ENCODE measurements at places on chromosomes 4 and X. TPM values are rescaled to one million over a fixed set of nuclear protein-coding genes. Genes with fewer than 3 reads are reported as not detected.
A peak's percentile ranks its signal among the peaks of the same experiment; 100 is the strongest.

- H3K27ac ChIP-seq: no peak overlapping the region
- no peaks in the 10 kb centered on the region for H3K27me3 ChIP-seq
- DNase-seq: no peak
- H3K4me3 ChIP-seq: no peak overlapping the region
Measured at GRCh38 chrX:105052926-105053325, 167.6 kb downstream of the TEX13A start.

DNA sequence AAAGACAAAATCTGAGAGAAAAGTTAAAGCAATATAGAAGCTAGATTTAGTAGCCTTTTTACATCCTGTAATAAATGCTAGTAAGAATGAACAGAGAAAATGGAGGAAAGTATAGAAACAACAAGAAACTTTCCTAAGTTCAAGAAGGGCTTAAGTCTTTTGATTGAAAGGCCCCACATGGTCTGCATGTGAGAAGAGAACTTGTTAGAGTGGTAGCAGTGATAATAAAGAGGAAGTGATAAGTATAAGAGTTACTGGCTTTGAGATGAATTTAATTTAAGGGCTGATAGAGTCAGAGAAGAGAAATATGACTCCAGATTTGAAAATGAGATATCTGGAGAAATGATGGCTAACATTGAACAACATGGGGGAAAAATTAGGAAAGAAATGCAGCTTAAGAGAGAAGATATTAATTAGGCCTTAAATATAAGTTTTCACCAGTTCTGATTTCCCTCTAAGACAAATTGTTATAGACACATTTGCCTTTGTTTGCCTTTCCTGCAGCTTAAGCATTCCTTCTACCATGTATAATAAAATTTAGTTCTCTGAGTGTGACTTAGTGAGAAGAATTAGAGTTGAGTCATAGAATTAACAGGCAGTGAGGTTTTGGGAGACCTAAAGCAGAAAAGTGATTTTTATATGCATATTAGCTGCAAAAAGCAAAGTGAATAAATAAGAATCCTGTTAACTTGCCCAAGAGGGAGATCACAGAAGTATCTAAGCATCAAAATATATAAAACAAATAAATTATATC lies 18.4 kb downstream of the ZFX start:
- peaks cover 31% of the 10 kb centered on the region for H3K4me1 ChIP-seq
- H3K27ac ChIP-seq: peak overlapping the region; percentile 61
- H3K27me3 ChIP-seq: no peaks in the 10 kb centered on the region
- no peak overlapping the region for H3K4me3 ChIP-seq

GRCh38 chr4:52910115-52910514 lies 48.0 kb downstream of the RASL11B start:
- no peaks in the 10 kb centered on the region for H3K4me1 ChIP-seq
- no peak overlapping the region for H3K27ac ChIP-seq
- H3K4me3 ChIP-seq: no peak overlapping the region
- no peak for DNase-seq

- no peaks in the 10 kb centered on the region for H3K36me3 ChIP-seq
- H3K4me1 ChIP-seq: no peaks in the 10 kb centered on the region
- no peaks in the 10 kb centered on the region for H3K27me3 ChIP-seq
- H3K27ac ChIP-seq: no peak overlapping the region
- H3K4me3 ChIP-seq: no peak overlapping the region
Measured at GRCh38 chrX:30282527-30282926, 26.7 kb downstream of the NR0B1 start.

GRCh38 chr4:182770259-182770995 lies 146.8 kb downstream of the DCTD start:
- no peaks in the 10 kb centered on the region for H3K27me3 ChIP-seq
- no peaks in the 10 kb centered on the region for H3K4me1 ChIP-seq
- no peak overlapping the region for H3K27ac ChIP-seq
- no peaks in the 10 kb centered on the region for H3K36me3 ChIP-seq
- no peak for DNase-seq

GRCh38 chr4:128715616-128716015 lies 93.9 kb upstream of the JADE1 start:
- H3K36me3 ChIP-seq: no peaks in the 10 kb centered on the region
- H3K27ac ChIP-seq: no peak overlapping the region
- H3K4me1 ChIP-seq: no peaks in the 10 kb centered on the region

- no peaks in the 10 kb centered on the region for H3K27me3 ChIP-seq
- DNase-seq: no peak
- H3K27ac ChIP-seq: no peak overlapping the region
- H3K4me1 ChIP-seq: peaks cover 25% of the 10 kb centered on the region
Measured at GRCh38 chr4:11038926-11039325, 354.4 kb upstream of the CLNK start.

DNA sequence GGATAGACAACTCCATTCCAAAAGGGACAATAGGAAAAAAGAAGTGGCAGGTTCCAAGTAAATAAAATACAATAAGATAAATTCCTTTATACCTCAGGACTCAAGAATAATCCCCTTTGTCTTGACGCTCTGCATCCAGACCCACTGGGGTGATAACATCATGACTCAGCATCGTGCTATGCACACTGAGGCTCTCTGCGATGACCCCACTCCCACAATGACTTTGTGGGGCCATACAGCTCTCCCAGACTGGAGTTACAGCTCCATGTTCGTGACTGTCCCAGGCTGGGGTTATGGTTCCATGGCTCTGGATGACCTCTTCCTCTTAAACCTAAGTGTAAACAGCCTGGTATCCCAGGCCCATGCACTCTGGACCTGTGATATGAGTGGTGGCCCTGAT lies 254.5 kb upstream of the ADGRL3 start:
- no peak overlapping the region for H3K4me3 ChIP-seq
- H3K36me3 ChIP-seq: no peaks in the 10 kb centered on the region
- DNase-seq: no peak
- H3K4me1 ChIP-seq: no peaks in the 10 kb centered on the region

DNA sequence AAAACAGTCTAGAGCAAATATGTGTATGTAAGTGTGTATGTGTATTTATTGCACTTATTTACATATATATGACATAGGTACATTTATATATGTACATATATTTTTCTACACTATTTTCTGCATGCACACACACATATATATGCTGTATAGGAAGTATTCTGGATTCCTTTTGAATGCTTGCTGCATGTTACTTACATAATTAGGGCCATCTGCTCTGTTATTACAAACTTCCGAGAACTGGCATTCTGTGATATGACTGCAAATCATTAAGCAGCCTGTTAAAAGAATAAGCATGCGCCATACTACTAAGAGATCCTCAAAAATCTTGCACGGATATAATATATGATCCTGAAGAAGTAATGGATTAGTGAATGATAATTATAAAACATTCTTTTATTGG lies 1157.6 kb upstream of the TENM3 start:
- no peak for DNase-seq
- H3K4me3 ChIP-seq: no peak overlapping the region
- no peaks in the 10 kb centered on the region for H3K36me3 ChIP-seq
- H3K27me3 ChIP-seq: no peaks in the 10 kb centered on the region

DNA sequence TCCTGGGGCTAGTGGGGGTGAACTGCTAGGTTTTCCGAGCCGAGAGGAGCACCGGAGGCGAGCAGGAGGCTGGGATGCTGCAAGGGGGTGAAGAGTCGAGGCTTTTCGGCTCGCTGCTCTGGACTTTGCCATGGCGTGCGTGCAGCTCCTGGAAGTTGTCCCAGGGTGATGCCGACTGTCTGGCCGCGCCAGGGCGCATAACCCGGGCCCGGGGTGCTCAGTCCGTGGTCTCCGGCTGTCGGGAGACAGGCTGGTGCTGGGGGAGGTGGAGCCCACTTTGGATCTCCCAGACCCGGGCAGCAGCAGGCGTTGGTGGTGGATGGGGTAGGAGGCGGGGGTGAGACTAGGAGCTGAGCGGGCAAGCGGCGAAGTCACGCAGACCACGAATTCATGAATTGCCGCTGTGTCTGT lies 793 bp downstream of the GRIA3 start:
- H3K4me1 ChIP-seq: no peaks in the 10 kb centered on the region
- no peak for DNase-seq
- H3K36me3 ChIP-seq: no peaks in the 10 kb centered on the region
- H3K27me3 ChIP-seq: peaks cover 25% of the 10 kb centered on the region
- no peak overlapping the region for H3K27ac ChIP-seq

DNA sequence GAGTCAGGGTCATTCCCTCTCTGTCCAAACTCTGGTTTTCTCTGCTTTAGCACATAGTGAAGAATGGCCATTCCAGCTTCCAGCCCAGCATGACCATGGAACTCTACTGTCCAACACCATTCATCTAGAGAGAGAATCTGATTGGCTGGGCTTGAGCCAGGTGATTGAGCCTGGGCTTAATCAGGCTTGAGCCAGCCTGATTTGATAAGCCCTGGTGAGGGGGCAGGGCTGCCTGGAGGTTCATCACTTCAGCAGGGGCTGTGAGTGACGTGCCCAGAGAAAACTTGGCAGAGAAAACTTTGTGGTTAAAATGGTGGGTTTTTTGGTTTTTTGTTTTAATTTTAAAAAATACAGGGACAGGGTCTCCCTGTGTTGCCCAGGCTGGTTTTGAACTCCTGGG lies 62.5 kb downstream of the KIAA0232 start:
- no peak overlapping the region for H3K4me3 ChIP-seq
- H3K27ac ChIP-seq: no peak overlapping the region
- H3K36me3 ChIP-seq: peaks cover 1% of the 10 kb centered on the region
- DNase-seq: no peak
- no peaks in the 10 kb centered on the region for H3K4me1 ChIP-seq

- DNase-seq: peak; percentile 81
- no peaks in the 10 kb centered on the region for H3K27me3 ChIP-seq
- peaks cover 50% of the 10 kb centered on the region for H3K4me1 ChIP-seq
- peaks cover 2% of the 10 kb centered on the region for H3K36me3 ChIP-seq
Measured at GRCh38 chr4:76199664-76200211, 13.9 kb downstream of the SCARB2 start.

DNA sequence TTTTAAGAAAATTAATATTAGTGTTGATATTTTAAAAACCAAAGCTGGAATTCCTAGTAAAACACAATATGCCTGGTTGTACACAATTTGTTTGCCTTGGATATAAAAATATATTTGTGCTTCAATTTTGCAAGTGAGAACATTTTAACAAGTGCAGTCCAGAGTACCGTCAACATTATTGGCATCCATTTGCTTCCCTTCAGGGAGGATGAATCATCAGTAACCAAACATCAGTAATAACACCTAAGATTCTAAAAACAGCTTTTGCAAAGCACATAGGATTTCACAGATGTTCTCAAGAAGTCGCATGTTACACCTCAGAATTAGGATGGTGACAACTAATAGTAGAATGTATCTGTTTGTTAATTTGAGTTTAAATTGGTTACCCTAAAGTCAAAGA lies 262.6 kb upstream of the BMP3 start:
- H3K36me3 ChIP-seq: no peaks in the 10 kb centered on the region
- no peak overlapping the region for H3K4me3 ChIP-seq
- no peak for DNase-seq
- no peaks in the 10 kb centered on the region for H3K4me1 ChIP-seq
- no peak overlapping the region for H3K27ac ChIP-seq
- H3K27me3 ChIP-seq: no peaks in the 10 kb centered on the region

DNA sequence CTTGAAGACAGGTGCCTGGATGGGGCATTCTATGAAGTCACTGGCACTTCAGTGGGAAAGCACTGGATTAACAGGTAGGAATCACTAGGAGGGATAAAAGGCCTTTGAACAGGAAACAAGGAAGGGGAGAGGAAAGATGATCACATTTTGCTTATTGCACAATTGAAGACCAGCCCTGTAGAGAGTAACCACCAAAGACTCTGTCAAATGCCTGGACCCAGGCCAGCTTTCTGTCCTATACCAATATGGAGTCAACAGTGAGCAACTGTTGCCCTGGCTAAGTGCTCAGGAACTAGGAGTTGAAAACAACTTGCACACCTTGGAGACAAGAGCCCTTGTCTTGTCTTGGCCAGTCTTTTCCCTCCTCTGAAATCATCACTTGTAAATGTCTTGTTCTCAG lies 14.1 kb upstream of the RTL3 start:
- H3K36me3 ChIP-seq: no peaks in the 10 kb centered on the region
- no peak overlapping the region for H3K4me3 ChIP-seq
- no peak overlapping the region for H3K27ac ChIP-seq
- H3K27me3 ChIP-seq: no peaks in the 10 kb centered on the region
- no peak for DNase-seq

GRCh38 chrX:134528960-134529359 lies 69.0 kb downstream of the HPRT1 start:
- no peak overlapping the region for H3K27ac ChIP-seq
- no peaks in the 10 kb centered on the region for H3K4me1 ChIP-seq
- no peaks in the 10 kb centered on the region for H3K27me3 ChIP-seq
- no peak overlapping the region for H3K4me3 ChIP-seq

GRCh38 chr4:63580796-63581475 lies 828.3 kb downstream of the TECRL start:
- H3K4me3 ChIP-seq: no peak overlapping the region
- no peak overlapping the region for H3K27ac ChIP-seq
- DNase-seq: no peak
- H3K36me3 ChIP-seq: no peaks in the 10 kb centered on the region
- no peaks in the 10 kb centered on the region for H3K27me3 ChIP-seq
- no peaks in the 10 kb centered on the region for H3K4me1 ChIP-seq

DNA sequence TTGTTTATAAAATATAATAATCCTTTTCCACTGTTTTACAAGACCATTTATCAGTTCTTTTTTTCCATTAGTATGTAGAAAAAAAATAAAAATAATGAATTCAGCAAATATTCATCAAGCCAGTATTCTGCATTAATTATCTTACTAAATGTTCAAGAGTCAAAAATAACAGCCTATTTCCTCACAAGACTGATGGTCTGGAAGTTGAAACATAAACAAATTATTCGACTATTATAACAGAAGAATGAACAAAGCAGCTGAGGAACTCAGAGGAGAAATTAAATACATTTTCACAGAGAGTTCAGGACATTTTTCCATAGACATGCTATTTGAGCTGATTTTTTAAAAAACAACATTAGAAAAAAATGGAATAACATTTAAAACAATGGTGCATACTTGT lies 2594.8 kb downstream of the ARAP2 start:
- DNase-seq: no peak
- H3K27ac ChIP-seq: no peak overlapping the region
- no peaks in the 10 kb centered on the region for H3K27me3 ChIP-seq
- no peaks in the 10 kb centered on the region for H3K36me3 ChIP-seq
- no peaks in the 10 kb centered on the region for H3K4me1 ChIP-seq
- H3K4me3 ChIP-seq: no peak overlapping the region

GRCh38 chr4:17932041-17932440 lies 89.5 kb downstream of the LCORL start:
- DNase-seq: no peak
- no peaks in the 10 kb centered on the region for H3K27me3 ChIP-seq
- H3K36me3 ChIP-seq: peaks cover 6% of the 10 kb centered on the region
- H3K4me3 ChIP-seq: no peak overlapping the region
- H3K27ac ChIP-seq: no peak overlapping the region

The IGSF1 gene
- total RNA-seq: not detected

The MAGEA1 gene
- not detected for total RNA-seq

The RPS3A gene
- total RNA-seq: 2,423 TPM

The HDAC8 gene
- 47.0 TPM for total RNA-seq

The EMCN gene
- total RNA-seq: not detected

The CHRNA9 gene
- not detected for total RNA-seq

The ARL13A gene
- total RNA-seq: not detected

The RTL3 gene
- total RNA-seq: not detected

All from B cell (primary cell).